ENCODE measurements at places on chromosomes 11 and 22.

GRCh38 chr22:36339171-36340065 is 48.3 kb downstream of the MYH9 start:
- DNase-seq = no peak

GRCh38 chr11:87022254-87022653 is 15.5 kb upstream of the TMEM135 start:
- DNase-seq = no peak

DNA sequence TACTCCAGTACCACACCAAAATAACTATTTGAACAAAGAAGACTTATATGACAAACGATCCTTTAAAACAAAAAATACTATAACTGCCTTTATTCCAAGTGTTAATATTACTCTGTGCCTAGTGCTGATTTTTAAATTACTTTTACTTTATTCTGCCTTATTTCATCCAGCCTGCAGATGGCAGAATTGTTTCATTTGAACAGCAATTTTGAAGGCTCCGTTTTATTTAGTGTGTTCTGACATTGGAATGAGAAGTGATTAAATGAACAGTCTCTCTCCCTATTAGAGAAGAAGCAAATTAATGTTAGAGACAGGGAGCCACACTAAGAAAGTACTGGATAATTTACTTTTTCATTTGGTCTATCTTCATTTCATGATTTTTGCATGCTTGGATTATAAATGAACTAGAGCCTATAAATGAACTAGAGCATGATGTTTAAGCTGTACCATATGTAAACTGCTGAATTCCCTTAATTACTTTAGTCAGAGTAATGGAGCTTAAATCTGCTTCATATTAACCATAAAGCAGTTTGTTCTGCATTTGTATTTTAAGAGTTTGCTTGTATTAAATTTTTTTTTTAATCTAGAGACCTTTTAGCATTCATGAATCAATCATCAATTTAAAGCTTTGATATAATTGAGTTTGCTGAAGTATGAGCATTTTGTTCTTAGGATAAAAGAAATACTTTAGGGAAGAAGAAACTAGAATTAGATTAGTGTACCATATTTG is 9.8 kb downstream of the PDHX start:
- DNase-seq = no peak

DNA sequence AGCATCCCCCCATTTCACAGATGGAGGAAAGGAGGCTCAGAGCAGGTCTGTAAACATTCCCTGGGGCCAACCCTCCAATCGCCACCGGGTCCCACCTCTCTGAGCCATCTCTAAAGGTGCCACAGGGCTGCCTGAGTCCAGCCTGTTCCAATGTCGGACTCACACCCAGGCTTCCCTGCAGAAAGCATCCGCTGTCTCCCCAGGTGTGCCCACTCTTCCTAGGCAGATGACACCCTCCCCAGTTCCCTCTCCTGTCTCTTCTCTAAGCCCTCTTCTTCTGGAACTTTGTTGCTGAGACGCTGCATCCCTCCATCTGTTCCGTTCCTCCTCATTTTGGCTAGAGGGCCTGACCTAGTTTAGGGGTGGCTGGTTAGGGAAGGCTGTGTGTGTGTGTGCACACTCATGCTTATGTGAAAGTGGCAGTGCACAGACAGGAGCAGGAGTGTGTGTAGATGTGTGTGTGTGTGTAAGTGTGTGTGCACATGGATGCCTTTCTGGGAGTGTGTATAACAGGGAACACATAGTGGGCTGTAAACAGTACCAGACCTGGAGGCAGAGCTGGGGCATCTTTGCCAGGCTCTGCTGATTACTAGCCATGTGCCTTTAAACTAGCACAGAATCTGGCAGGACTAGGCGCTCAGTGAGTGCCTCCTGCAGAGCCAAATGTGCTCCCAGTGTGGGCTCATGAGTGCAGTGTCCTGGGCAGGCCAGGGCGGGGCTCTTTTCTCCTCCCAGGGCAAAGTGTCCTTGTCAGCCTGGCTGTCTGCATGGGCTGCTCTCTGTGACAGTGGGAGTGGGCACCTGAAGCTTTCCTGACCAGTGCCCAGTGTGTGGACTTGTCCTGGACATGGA is 77.3 kb upstream of the NECTIN1 start:
- no peak for DNase-seq

DNA sequence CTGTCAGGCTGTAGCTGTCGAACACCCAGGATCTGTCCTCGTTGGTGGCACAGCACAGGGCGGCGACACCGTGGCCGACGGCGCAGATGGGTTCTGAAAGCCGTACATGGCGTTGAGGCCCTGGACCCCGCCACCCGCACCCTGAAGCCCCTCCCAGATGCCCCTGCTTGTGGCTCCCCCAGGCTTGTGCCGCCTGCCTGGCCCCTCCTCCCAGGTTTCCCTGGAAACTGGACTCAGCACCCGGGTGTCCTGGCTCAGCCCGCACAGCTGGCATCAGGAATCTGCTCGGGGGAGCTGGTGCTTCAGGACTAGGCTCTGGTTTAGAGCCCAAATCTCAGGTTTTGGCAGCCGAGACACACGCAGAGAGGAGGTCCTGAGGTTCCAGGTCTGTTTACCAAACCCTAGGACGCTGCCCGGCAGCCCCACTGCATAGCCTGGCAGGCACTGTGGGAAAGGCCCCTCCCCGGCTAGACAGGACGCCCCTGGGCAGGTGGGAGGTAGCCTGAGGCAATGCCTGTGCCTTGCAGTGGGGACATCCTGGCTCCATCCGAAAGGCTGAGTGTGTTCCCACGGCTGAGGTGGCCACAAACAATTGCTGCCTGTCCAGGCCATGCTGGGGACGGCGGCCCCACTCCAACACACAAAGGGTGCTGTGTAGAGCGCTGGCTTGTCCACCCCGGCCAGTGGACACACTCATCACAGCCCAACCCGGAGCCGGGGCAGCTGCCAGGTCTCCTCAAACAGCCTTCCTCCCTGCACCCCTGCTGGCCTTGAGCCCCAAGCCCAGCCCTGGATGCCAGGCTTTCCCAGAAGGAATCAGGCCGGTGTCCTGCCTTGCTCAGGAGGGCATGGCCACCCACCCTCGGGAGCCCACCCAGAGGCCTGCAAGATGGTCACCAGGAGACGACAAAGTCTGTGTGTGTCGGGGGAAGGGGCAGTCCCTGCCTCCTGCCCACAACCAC is 4.6 kb downstream of the GATD1 start:
- DNase-seq = no peak

GRCh38 chr11:86577644-86578636 is 94.5 kb downstream of the ME3 start:
- DNase-seq = no peak

- DNase-seq = no peak
Observed at GRCh38 chr22:44298406-44299091, 14.2 kb downstream of the SHISAL1 start.

DNA sequence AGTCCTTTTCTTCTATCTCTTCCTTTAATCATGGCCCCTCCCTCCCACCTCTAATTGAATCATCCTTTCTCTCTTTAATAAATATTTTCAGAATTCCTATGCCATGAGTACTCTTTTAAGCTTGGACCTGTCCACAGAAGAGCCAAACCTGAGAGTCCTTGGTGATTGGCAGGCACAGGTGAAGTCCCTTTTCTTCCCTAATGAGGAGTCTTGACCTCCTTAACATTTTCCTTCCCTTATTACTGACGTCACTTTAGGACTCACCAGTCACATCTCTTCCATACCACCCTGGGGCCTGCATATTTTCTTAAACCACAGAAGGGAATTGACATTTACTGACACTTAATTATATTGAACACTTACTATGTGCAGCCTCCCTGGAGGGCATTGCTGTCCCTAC is 41.0 kb upstream of the RASSF10 start:
- no peak for DNase-seq

- no peak for DNase-seq
Observed at GRCh38 chr22:37609240-37610152, 862 bp downstream of the GGA1 start.
